ENCODE measurements at places on chromosomes 2 and 18.

DNA sequence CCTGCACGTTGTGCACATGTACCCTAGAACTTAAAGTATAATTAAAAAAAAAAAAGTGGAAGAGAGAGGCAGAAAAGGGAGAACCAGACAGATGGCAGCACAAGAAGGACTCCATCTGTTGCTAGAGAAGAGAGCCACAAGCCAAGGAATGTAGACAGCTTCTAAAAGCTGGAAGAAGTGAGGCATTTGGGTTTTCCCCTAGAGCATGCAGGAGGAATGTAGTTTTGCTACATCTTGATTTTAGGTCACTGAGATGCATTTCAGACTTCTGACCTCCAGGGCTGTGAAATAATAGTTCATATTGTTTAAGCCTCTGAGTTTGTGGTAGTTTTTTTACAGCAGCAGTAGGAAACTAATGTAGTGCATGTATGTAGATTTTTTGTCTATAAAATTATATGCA is 46.0 kb downstream of the CAVIN2 start:
- DNase-seq = no peak

GRCh38 chr18:37956020-37956419 is 390.4 kb upstream of the CELF4 start:
- no peak for DNase-seq

- no peak for DNase-seq
Measured at GRCh38 chr2:72827966-72828646, 2.3 kb upstream of the EXOC6B start.

GRCh38 chr18:44824884-44825283 is 144.2 kb downstream of the SETBP1 start:
- no peak for DNase-seq

DNA sequence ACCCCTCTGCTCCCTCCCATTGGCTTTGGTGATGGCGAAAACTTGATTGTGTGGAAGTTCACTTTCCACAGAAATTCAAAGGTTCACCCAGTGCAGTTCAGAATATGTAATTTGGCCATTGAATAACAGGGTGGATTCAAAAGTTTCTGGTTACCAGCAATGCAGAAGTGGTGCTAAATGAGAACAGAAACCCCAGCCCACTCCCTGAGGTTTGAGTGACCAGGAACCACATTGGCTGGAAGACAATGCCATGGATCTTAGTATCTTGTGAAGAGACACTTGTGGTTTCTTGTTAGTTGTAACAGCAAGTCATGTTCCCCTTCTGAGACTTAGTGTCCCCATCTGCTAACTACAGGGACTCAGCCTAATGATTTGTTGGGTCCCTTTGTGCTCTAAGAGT is 49.8 kb downstream of the QPCT start:
- no peak for DNase-seq

DNA sequence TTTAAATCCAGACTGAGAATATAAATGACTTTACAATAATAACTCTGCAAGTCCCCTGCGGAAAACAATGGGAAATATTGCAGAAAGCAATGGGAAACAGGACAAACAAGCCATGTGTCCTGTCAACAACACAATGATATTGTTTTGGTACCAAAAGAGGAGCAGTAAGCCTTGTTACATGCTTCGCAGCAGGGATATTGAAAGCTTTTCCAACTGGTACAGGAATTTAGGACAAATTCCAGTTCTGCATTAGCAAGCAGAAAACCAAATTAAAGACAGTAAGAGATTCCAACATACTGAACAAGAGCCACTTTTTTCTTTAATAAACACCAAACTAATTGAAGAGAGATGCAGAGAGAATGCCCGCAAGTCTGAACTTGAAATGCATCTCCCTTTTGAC is 30.0 kb downstream of the FRZB start:
- DNase-seq = no peak

DNA sequence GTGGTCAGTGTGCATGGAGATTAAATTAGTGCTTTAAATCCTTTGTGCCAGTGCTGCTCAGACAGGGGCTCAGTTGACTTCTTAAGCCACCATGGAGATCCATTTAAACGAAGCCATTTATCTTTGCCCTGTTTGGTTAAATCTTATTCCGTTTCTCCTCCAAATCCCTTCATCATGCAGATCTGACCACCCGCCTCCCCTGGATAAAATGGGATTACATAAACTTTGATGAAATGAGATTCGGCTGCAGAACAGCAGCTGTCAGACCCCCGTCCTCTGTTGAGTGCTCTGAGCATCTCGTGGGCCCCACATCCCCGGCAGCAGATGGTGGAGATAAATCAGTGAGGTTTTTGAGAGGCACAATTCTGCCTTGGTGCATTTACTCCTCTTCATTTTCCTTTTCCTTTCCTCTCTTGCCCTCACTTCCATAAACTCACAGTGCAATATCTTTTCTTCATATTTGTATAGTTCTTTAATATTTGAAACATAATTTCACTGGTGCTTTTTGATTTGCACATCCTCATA is 84.4 kb upstream of the TWIST2 start:
- no peak for DNase-seq

GRCh38 chr2:62452701-62453454 is 53.1 kb downstream of the TMEM17 start:
- DNase-seq = no peak

GRCh38 chr2:156800781-156801361 is 364.7 kb downstream of the GPD2 start:
- DNase-seq = no peak

GRCh38 chr2:237464757-237465391 is 22.2 kb upstream of the MLPH start:
- DNase-seq = no peak

GRCh38 chr2:216777637-216778273 is 82.1 kb downstream of the TNP1 start:
- no peak for DNase-seq

DNA sequence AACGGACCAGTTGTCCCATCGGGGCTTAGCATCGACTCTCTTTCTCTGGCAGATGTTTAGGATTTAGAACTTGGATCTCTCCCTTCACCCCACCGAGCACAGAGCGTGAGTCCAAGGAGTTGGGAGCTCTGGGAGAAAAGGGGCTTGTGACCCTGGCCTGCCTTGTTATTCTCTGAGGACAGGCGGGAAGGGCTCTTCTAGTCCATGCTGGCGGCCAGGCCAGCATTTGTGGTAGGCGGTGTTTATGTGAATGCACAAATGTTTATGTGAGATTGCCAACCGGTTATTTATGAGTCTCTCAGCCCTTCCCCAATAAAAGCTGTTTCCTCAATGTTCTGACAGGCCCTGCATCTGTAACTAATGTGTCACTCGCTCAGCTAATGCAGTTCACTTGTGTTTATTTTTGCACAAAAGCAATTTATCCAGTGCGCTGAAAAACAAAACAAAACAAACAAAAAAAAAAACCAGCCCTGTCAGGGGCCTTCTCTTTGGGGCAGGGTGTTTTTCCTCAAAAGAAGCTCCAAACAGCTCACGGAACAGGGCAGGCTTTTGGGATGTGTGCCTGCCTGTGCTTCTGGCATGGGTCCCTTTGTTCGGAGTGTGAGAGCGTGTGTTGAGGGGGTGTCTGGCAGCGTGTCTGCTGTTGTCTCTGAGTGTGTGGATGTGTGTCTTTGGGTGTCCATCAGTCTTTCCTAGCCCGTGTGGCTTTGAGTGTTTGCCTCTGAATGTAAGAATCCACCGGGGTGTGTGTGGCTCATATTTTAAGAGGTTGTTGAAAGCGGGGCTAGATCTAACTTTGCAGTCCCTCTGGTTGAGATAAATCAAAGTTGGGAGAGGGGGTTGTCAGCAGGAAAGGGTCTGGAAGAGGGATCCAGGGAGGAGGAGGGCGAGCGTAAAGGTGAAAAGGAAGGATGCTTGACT is 52.8 kb upstream of the HAAO start:
- DNase-seq = no peak

GRCh38 chr2:54572262-54572635 is 116.1 kb downstream of the SPTBN1 start:
- no peak for DNase-seq

DNA sequence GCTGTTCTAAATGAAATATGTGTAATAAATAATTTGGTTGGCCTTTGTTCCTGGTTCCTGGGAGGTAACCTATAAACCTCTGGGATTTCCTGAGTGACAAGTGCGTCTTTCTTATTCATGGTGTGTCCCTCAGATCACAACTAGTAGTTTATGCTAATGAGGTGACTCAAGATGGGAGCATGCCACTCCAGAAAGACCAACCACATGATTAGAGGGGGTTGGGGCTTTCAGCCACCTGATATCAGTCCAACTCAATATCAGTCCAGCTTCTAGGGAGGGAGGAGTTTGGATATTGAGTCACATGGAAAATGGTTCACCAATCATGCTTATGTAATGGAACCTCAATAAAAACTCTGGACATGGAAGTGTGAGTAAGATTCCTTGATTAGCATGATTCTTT is 96.6 kb downstream of the QPCT start:
- no peak for DNase-seq

GRCh38 chr2:143162997-143163396 is 33.8 kb downstream of the ARHGAP15 start:
- DNase-seq = no peak

- DNase-seq = no peak
Measured at GRCh38 chr2:230925443-230925878, 419 bp upstream of the GPR55 start.

DNA sequence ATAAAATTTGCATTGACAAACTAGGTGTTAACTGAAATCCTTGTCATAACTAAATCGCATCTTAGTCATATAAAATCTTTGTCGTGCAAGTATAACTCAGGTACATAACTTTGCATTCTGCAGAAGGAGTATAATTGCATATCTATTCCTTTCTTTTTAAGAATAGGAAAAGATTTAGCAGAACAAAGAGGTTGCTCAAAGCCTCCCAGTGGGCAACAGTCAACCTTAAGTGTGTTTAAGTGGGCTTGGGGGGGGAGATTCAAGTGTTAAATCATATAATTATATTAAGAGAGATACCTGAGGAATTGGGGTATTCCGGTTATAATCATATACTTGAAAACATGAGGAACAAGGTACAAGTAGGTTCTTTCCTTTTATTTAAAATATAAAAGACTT is 913.3 kb downstream of the CPS1 start:
- DNase-seq = no peak

DNA sequence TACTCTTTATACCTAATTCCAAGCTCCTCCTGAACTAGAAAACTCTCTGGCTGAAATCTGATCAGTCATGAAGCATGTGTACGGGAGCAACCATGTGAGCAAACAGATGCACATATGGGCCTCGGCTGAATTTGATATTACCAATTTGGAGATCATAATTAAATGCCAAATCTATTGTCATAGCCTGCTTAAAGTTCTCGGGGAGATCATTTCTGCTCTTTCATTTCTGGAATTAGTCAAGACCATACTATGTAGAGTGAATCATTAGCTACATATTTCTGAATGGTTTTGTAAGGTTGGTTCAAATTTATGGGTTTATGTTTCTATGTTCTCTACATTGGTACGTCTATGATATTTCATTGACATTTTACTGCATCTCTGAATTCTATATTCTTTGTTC is 205.5 kb downstream of the UBE2E3 start:
- no peak for DNase-seq

- DNase-seq = no peak
Measured at GRCh38 chr2:159614534-159615366, 1.6 kb downstream of the BAZ2B start.

DNA sequence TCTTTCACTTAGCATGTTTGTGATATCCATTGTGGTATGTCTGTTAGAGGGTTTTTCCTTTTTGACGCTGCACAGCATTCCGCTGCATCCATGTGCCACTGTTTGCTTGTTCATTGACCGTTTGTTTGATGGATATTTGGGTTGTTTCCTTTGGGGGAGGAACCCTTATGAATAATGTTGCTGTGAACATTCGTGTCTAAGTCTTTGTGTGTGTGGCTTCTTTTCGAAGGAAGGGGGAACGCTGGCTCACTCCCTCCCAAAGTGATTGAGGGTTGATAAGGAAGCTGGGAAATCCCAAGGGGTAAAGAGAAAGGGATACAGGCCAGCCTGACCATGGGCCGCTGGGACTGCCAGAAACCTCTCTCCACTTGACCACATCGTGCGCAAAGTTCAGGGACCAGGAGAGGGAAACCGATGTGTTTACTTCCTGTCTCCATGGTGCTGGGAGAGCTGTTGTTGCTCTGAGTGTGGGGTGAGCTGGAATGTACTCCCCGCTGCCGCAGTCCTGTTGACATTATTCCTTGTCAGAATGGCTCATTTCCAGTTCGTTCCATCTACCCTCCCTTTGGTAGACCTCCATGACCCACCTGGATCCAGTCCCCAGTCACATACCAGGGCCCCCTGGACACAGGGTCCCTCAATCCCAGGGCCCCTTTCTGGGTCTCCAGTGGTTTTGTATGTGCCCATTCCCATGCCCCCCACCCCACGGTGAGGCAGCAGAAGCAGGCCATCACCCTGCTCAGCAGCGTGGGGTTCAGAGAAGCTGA is 39.6 kb downstream of the HS1BP3 start:
- no peak for DNase-seq

GRCh38 chr2:204751472-204751871 is 206.2 kb downstream of the PARD3B start:
- DNase-seq = no peak

GRCh38 chr2:96184188-96184587 is 24.4 kb downstream of the STARD7 start:
- no peak for DNase-seq

GRCh38 chr2:241273210-241274020 is 42.1 kb downstream of the HDLBP start:
- DNase-seq = no peak

- DNase-seq = no peak
Measured at GRCh38 chr2:45713136-45713535, 61.7 kb downstream of the PRKCE start.

- DNase-seq = no peak
Measured at GRCh38 chr2:99096728-99097127, 44.8 kb upstream of the C2orf15 start.

DNA sequence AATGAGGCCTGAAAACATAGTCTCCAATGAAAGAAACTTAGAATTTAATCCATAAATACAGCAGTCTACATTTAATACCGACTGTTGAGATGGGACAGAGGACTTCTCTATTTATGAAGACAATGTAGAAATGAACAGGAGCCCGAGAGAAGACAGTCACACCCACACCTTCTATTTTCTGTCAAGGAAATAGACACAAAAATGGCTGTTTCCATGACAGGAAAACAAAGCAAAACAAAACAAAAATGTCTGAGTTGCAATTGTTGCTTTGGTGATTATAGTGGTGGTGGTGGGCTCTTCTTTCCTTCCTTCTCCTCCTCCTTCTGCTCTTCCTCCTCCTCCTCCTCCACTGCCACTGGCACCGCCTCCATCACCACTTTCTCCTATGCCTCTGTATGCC is 72.3 kb upstream of the CCDC68 start:
- no peak for DNase-seq

DNA sequence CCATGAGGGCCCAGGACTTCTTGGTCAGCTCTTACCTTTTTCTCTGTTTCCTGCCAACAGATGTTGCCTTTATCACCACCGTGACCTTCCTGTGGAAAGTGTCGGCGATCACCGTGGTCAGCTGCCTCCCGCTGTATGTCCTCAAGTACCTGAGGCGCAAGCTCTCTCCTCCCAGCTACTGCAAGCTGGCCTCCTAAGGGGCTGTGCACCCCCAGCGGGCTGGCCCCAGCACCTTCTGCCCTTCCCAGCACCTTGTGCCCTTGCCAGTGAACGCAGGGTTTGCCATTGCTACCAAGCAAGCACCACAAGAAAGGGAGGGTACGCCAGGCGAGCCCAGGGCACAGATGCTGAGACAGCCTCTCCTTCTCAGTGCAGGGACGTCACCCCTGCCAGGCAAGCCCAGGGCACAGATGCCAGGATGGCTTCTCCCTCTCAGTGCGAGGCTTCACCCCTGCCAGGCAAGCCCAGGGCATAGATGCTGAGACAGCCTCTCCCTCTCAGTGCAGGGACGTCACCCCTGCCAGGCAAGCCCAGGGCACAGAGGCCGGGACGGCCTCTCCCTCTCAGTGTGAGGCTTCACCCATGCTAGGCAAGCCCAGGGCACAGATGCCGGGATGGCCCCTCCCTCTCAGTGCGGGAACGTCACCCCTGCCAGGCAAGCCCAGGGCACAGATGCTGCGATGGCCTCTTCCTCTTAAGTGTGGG is 18.4 kb upstream of the NFATC1 start:
- no peak for DNase-seq
